ENCODE measurements at places on chromosomes 12 and 14. TPM values are rescaled to one million over a fixed set of nuclear protein-coding genes. Genes with fewer than 3 reads are reported as not detected.
A peak's percentile ranks its signal among the peaks of the same experiment; 100 is the strongest.

- peak; percentile 28 for DNase-seq
These were observed 56.4 kb downstream of the CMKLR1 start for GRCh38 chr12:108282676-108283075.

- no peak for DNase-seq
These were observed 1.1 kb upstream of the RIOX1 start for GRCh38 chr14:73489481-73490175.

GRCh38 chr12:3520168-3520567 lies 29.2 kb downstream of the PRMT8 start:
- no peak for DNase-seq

DNA sequence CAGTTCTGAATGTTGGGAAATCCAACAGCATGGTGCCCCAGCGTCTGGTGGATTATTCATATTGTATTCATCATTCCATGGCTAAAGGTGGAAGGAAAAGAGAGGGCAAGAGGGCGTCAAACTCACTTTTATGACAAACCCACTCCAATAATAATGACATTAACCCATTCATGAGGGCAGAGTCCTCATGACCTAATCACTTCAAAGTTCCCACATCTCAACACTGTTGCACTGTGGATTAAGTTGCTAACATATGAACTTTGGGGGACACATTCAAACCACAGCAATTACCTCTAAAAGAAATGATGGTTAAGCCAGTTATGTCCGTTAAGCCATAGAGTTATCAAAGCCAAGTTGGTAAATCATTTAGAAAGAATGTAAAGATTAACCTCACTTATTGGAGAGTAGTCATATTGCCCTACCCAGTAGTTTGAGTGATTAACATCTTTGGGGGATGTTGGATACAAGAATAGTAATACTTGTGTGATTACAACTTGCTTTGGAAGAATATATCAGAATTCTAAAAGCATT lies 212.4 kb upstream of the FLRT2 start:
- DNase-seq = no peak

The LRRC43 gene
- polyA plus RNA-seq = 0.52 TPM

The LALBA gene
- not detected for polyA plus RNA-seq

The MIPOL1 gene
- polyA plus RNA-seq = not detected

Data from immature natural killer cell (primary cell).